ENCODE measurements at places on chromosomes 3 and 15.

DNA sequence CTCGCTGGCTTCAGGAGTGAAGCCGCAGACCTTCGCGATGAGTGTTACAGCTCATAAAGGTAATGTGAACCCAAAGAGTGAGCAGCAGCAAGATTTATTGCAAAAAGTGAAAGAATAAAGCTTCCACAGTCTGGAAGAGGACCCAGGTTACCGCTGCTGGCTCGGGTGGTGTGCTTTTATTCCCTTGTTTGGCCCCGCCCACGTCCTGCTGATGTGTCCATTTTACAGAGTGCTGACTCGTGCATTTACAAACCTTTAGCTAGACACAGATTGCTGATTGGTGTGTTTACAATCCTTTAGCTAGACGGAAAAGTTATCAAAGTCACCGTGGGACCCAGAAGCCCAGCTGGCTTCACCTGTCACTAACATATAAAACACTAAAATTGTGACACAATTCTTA, 1464.5 kb downstream of the ZPLD1 start:
- DNase-seq: no peak

DNA sequence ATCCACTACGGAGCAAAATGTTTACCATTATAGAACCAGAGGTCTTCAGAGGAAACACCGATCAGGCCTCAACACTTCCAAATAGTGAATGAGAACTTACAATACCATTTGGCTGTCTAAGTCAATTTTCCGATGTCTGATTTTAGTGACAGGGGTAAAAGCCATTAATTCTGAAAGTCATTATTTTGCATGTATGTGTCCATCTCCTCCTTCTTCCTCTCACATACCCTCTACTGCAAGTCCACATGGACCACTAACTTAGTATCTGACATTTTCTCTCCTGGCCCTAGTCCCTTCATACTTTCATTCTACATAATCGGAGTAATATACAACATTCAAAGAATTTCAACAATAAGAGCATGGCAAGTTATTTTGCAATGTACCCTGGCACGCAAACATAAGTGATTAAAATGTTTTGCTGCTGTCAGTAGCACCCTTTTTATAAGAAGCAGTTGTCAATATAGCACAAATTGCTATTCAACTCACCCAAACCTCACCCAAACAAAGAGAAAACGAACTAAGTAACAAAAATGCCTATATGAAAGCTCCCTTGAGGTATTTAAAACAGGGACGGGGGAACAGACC, 1.9 kb downstream of the TOP2B start:
- DNase-seq: no peak

- peak; percentile 17 for DNase-seq
These were observed 18.3 kb downstream of the TRH start for GRCh38 chr3:129992781-129993180.

DNA sequence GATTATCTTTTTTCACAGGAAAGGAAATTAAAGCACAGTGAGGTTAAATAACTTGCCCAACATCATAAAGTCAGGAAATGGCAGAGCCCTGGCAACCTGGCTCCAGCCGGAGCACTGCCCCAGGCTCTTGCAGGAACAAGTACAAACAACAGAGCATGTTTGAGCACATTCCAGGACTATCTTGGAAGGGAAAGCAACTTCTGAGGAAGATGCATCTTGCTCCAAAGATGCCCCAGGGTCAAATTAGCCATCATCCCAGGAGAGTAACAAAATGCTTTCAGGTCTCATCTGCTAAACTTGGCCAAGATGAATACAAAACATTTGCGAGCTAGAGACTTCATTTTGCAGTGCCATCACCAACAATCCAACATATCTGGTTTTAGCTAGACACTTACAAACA, 162.4 kb upstream of the LRRN1 start:
- DNase-seq: no peak

- DNase-seq: no peak
These were observed 56.0 kb upstream of the CCNB2 start for GRCh38 chr15:59048897-59049296.

DNA sequence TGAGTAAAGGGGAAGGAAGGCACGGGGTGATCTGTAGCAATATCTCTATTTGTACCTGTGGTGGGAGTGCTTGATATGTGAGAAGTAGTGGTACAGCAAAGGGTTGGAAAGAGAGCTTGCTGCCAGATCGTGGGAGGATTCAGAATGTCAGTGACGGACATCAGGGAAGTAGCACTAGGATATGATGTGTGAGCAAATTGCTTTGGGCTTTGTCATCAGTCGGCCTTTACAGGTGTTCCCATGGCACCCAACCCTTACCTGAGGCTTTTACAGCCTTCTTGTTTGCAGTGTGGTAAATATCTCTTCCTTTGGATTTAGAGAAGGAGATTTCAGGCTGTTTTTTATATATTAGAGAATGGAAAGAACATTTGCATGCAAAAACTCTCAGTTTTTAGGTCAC, 29.8 kb downstream of the IL1RAP start:
- no peak for DNase-seq

GRCh38 chr3:13401149-13401548, 19.0 kb downstream of the NUP210 start:
- DNase-seq: no peak

DNA sequence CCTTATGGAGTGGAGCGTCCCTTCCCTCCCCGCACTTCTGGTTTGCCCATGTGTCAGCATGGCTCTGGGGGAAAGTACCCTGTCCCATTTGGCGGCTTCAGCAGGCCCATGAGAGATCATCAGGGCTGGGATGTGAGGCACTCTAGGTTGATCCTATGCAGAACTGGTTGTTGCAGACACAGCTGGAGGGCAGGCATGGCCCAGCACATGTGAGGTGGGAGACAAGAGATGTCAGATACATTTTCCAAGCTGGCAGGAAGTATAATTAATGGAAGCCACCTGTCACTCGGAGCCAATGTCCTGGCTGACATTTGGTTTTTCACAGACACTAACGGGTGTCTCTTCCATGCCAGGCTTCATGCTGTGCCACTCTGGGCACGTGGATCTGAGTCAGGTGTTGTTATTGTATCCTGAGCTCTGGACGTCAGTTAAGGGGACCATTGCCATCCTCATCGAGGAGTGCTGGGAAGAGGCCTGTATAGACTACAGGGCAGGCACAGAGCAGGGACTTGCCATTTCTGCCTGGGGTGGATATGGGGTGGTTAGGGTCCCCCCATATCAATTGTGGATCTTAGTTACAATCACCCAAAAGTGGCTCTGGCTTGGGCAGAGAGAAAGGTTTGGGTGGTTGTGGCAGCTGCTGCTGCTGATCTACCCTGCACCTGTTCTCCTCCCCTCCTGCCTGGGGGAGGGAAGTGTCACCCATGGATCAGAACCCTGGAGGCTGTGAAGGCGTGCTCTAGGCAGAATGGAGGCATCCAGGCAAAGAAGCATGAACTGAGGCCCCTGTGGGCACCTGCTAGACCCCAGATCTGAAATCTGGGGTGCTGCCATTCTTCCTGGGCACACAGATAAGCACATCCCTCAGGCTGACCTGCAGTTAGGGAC, 140.7 kb downstream of the FBLN2 start:
- DNase-seq: no peak

- DNase-seq: peak; percentile 88
These were observed 65.1 kb upstream of the HES1 start for GRCh38 chr3:194070634-194071409.

DNA sequence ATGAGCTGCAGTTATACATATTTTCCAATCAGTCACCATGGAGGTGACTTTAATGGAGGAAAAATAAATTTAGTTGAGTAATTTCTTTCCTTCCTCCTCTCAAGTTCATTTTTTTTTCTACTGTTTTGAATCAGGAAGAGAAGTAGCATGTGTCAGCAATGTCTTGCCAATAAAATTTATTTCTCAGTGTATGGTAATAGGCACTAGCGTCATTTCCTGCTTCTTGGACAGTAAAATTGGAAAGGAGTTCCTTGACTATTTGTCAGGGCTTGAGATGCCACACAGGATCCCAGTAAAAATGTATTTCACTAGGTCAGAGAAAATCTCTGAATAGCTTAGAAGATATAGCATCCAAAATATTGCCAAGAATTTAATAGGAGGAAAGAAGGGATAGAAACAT, 605.9 kb downstream of the ROBO1 start:
- DNase-seq: no peak

- DNase-seq: no peak
These were observed 35.8 kb downstream of the HAPLN3 start for GRCh38 chr15:88859550-88859949.

DNA sequence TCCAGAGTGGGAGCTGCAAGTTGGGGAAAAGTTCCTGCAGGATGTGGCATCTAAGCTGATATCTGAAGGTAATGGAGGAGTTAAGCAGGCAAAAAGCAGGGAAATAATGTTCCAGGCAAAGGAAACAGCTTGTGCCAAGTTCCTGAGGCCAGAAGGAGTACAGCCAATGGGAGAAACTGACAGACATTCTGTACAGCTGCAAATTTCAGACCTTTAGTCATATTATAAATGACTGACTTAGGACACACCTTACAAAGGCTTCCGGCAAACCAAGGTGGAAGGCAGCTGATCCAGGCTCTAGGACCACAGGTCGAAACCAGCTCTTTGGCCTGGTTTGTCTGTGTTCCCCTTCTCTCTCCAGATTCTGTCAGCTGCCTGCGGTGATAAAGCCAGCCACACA, 9.3 kb downstream of the WWTR1 start:
- DNase-seq: no peak

- DNase-seq: no peak
These were observed 55.8 kb downstream of the LRRN1 start for GRCh38 chr3:3855056-3855455.

All from suppressor macrophage treated with lipopolysaccharide for 1 hour (primary cell).